ENCODE measurements at places on chromosomes 3 and 15. TPM values are rescaled to one million over a fixed set of nuclear protein-coding genes. Genes with fewer than 3 reads are reported as not detected.
A peak's percentile ranks its signal among the peaks of the same experiment; 100 is the strongest.

GRCh38 chr15:40343512-40343911 lies 2.8 kb upstream of the CCDC9B start:
- no peak overlapping the region for H3K27ac ChIP-seq
- no peaks in the 10 kb centered on the region for H3K36me3 ChIP-seq
- no peaks in the 10 kb centered on the region for H3K4me1 ChIP-seq

- DNase-seq = no peak
- no peaks in the 10 kb centered on the region for H3K4me1 ChIP-seq
- no peak overlapping the region for H3K27ac ChIP-seq
- H3K4me3 ChIP-seq = no peak overlapping the region
- peaks cover 68% of the 10 kb centered on the region for H3K27me3 ChIP-seq
Measured at GRCh38 chr3:12117473-12117872, 41.2 kb downstream of the TIMP4 start.

Gene CHL1
- not detected for total RNA-seq

- H3K36me3 ChIP-seq = peaks cover 4% of the 10 kb centered on the region
- H3K4me3 ChIP-seq = no peak overlapping the region
- H3K4me1 ChIP-seq = peaks cover 25% of the 10 kb centered on the region
- DNase-seq = no peak
- no peaks in the 10 kb centered on the region for H3K27me3 ChIP-seq
Measured at GRCh38 chr3:15820911-15821310, 23.1 kb upstream of the ANKRD28 start.

GRCh38 chr3:140091143-140091542 lies 156.2 kb downstream of the CLSTN2 start:
- no peak overlapping the region for H3K27ac ChIP-seq
- H3K4me3 ChIP-seq = no peak overlapping the region
- H3K4me1 ChIP-seq = no peaks in the 10 kb centered on the region
- H3K36me3 ChIP-seq = no peaks in the 10 kb centered on the region

DNA sequence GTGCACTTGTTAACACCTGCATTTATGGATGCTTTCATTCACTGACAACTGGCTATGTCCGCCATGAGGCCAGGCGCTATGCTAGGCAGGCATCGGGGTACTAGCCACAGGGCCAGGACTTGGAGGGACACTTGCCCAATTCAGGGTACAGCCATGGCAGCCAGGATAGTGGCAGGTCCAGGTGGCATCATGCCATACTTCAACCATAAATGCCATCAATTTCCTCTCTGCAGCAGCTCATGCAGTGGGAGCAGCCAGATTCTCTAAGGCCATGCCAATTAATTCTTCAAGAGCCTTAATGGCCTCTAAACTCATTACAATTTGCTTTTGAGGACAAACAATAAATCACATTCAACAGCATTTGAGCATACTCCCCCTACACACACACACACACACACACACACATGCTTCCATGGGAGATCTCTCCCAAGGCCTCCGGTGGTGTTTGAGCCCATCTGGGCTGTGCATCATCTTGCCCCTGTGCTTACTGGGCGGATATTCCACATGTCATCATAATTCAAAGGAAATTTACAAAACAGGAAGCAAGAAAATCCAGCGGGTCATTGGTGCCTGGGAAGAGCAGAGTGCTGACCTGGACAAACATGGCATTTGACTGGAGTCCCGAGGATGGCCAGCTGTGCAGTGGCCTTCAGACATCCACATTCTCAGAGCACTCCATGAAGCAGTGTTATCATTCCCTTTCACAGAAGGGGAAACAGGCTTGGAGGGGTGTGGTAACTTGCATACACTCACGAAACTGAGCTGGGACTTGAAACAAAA lies 109.1 kb downstream of the IQSEC1 start:
- H3K4me1 ChIP-seq = peaks cover 76% of the 10 kb centered on the region
- H3K36me3 ChIP-seq = peaks cover 6% of the 10 kb centered on the region
- H3K27ac ChIP-seq = peak overlapping the region; percentile 84
- no peak for DNase-seq

Gene DLL4
- not detected for total RNA-seq

- H3K36me3 ChIP-seq = peaks cover 45% of the 10 kb centered on the region
- peak overlapping the region; percentile 80 for H3K27ac ChIP-seq
- H3K4me3 ChIP-seq = peak overlapping the region; percentile 83
Measured at GRCh38 chr15:89333959-89334509, 590 bp downstream of the POLG start.

Gene CCR8
- total RNA-seq = 3.7 TPM

Measured in activated CD8-positive, alpha-beta memory T cell treated with anti-CD3 and anti-CD28 coated beads, Interleukin-2, amount 10 ng/mL, durations not matched to agents 7 days and 5 days (primary cell).